ENCODE measurements at places on chromosomes 2 and 18.

GRCh38 chr2:69975853-69976462, 14.5 kb upstream of the ASPRV1 start:
- DNase-seq, result no peak

DNA sequence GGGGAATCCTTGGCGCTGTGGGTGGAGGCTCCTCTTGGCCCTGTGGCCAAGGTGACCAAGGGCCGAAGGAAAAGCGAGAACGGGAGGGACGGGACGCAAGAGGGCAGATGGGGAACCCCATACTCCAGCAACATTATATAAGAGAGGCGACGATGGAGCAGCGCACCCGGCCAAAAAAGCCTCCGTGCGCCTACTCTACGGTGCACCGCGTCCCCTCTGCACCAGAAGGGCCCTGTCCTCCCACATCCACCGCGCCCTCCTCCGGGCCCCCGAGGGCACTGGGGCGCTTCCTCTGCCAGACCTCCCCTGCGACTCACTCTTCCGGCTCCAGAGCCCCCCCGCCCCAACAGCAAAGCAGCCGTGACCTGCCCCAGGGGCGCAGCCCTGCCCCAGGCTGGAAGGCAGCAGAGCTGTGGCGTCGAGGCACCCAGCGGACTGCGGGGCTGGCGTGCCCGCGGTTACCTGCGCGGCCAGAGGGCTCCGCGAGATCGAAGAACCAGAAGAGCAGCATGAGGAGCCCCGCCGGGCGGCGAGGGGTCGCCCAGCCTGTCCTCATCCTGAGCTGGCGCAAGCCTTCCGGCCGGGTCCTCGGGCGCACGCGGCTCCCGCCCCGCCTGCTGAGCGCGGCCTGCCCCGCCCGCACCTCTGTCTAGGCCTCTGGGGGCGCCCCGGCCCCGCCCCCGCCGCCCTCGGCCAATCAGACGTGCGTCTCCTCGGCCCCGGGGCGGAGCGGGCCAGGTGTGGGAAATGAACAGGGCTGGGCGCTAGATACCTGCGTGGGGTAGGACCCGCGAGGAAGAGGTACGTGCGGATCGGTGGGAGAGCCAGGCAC, 106.3 kb upstream of the CD302 start:
- peak; percentile 32 for DNase-seq

GRCh38 chr18:7725473-7725872, 158.4 kb downstream of the PTPRM start:
- no peak for DNase-seq

- no peak for DNase-seq
Measured at GRCh38 chr2:49251766-49252165, 97.5 kb upstream of the FSHR start.

DNA sequence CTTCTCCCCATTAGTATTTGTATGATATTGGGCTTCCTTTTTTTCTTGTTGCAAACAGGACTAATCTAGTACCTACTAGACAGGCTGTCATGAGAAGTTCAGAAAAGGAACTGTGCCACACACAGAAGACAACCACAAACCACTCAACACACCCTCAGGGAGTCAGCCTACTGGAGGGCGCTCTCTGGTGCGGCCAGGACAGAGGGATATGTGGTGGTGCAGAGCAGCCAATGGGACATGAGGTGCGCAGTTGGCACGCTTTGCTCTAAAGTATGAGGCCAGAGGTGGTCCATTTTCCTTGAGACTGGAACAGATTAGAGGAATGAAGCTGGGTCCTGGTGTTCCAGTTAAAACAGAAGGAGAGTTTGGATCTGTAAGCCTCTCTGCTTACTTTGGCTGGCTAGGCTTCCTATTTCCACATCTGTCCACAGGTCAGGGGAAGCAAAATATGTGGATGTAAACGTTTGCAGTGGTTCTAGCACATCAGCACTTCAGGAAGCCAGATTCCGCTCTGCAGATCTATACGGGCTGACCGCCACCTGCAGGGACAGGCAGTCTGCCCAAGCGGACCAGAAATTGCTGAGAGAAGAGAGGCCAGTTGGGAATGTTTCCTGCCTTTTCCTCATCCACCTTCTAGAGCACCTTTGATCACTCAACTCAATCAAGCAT, 114.1 kb downstream of the GFPT1 start:
- no peak for DNase-seq

GRCh38 chr2:88265352-88266303, 95.5 kb downstream of the THNSL2 start:
- DNase-seq, result no peak

- DNase-seq, result peak; percentile 36
Measured at GRCh38 chr2:24492421-24493279, 1.6 kb downstream of the NCOA1 start.

DNA sequence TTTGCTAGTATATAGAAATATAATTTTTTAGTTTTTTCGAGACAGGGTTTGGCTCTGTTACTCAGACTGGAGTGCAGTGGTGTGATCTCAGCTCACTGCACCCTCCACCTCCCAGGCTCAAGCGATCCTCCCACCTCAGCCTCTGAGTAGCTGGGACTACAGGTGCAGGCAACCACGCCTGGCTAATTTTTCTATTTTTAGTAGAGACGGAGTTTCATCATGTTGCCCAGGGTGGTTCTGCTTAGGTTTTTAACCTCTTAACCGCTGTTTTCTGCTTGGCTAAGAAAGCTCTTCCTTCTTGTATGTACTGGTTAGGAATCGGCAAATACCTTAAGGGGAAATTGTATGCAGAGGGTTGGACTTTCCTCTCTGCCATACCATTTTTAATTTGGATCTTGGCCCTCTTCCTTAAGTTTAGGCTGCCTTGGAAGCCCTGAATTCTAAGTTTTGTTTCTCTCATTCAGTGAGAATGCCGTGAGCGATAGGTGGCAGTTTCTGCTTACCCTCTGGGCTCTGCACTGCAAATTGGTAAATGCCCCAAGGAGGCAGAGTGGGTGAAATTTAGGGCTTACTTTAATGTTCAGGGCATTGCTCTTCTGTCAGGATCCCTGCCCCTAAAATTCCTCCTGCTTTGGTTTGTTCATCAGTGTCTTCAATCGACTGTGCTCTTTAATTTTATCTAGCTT, 32.3 kb downstream of the EML6 start:
- DNase-seq, result no peak

- DNase-seq, result no peak
Measured at GRCh38 chr2:58235984-58236383, 5.1 kb downstream of the FANCL start.

- peak; percentile 80 for DNase-seq
Measured at GRCh38 chr2:23662941-23663920, 263.7 kb downstream of the ATAD2B start.

DNA sequence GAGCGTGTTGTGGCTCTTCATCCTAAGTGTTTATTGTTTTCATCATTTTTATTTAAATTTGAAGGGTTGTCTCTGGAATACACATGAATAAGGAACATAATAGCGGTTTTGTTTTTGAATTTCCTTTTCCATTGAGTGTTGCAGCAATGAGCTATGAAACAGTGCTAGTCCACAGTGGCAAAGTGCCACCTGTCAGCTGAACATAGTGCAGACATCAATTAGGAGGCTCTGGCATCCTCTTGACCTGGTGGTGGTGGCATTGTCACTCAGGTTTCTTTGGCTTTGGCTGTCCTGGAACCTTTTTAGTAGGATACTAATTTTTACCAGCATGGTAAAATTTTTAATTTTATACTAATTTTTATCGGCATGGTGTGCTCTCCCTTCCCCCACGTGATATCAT, 63.2 kb downstream of the UGGT1 start:
- no peak for DNase-seq

DNA sequence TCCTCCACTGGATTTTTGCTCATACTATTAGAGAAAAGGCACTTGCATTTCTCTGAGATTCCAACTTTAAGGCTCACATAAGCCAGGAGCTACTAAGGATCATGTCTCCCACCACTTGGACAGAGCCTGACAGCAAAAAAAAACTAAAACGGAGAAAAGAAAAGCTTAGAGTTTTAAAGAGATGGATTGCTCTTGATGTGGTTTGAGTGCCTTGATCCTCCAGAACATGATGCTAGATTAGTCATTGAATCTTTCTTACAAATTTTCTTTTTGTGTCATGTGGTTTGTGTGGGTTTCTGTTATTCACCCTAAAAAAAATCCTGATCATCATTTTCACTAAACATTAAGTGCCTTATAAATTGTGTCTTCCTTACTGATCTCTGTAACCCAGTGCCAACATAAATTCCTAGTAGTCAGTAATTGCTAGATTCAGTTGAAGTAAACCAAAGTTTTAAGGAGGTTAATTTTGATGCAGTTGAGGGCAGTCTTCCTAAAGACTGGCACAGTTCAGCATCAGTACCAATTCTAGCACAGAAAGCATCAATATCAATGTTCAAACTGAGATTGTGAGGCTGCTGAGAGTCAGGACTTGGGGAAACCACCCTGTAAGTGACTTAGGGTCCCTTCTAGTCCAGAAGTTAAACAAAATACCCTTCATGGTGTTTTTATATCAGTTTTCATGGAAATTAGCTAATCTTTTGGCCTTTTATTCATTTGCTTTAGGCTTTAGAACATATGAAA, 206.3 kb downstream of the RAD51AP2 start:
- no peak for DNase-seq

DNA sequence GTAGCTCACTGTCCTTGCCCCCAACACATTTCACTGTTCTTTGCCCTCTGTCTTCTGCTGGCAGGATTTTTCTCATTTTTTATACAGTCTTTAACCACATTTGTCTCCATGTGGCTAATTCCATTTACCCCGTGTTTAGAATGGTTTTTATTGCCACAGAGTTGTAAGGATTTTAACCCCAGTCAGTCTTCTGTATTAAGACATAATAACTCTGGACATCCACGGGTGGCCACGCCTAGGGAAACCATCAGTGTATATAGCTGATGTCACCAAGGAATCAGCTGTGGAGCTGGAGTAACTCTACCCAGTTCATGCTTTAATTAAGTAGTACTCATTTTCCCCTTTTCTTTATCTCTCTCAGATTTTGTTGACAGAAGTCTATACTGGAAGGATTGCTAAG, 139.8 kb downstream of the MAP4K4 start:
- no peak for DNase-seq

GRCh38 chr2:120683701-120684100, 52.0 kb upstream of the GLI2 start:
- no peak for DNase-seq

DNA sequence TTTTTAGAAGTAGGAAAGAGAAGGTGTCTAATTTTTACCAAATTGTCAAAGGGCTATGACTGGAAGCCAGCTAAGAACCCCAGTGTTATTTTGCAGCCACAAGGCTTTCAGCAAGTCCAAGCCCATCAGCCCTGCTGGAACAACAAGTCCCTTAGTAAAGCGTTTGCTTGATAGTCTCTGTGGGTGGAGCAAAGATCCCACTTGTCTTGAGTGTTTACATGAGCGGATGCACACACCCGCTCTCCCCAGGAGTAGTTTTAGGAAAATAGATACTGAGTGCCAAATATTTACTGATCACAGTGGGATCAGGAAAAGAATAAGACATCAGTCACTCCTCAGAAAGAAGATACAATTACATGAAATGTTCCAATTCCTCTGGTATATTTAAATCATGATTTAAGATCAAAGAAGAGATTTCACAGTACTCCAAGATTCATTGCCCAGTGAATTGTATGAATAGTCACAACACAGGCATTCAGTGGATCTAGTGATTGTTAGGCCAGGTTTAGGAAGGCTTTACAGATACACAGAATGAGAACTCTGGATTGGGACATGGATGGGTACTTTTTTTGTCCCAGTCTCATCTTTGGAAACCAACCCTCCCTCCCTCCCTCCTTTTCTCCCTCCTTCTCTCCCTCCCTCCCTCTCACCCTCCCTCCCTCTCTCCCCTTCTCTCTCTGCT, 514.9 kb downstream of the PTPRM start:
- no peak for DNase-seq

DNA sequence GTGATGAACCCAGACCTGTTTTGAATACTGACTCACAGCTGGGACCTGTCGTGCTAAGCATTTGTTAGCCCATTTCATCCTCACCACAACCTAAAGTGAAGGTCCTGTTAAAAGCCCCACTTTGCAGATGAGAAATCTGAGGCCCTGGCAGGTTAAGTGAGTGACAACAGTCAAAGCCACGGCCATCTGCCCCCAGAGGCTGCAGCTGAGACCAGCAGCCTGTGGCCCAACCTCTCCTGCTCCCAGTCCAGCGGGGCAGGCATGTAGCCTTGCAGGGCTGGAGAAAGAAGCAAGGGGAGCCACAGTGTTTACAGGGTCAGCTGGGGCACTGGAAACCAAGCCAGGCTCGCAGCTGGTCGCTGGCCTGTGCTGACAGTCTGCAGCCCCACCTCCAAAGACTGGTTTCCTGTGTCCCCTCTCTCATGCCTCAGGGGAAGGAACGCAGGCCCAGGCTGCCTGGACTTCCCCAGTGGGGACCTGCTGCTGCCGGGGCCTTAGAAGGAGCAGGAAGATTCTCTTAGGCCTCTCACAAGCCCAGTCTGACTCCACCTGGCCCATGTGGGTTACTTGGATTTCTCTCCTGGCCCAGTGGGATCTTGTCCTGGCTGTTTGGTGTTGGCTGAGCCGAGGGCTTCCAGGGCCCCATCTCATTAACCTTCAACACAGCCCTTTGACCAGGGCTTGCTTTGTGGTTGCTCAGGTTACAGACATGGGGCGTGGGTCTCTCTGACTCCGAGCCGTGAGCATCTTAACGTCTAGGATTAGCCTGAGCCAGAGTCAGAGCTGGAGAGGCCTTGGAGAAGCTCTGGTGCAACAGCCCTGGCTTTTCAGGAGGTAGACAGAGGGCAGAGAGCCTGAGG, 1.7 kb downstream of the INPP5D start:
- peak; percentile 75 for DNase-seq

- DNase-seq, result no peak
Measured at GRCh38 chr2:157897106-157897971, 21.2 kb upstream of the ACVR1 start.

- DNase-seq, result no peak
Measured at GRCh38 chr2:109009920-109010610, 21.0 kb upstream of the EDAR start.

- no peak for DNase-seq
Measured at GRCh38 chr2:65501836-65502235, 69.4 kb upstream of the SPRED2 start.

- no peak for DNase-seq
Measured at GRCh38 chr2:237479747-237480146, 7.3 kb upstream of the MLPH start.

- DNase-seq, result no peak
Measured at GRCh38 chr18:42255908-42256765, 301.1 kb downstream of the PIK3C3 start.

Data from tibial artery (tissue), 4 donors.